ENCODE measurements at places on chromosomes 11 and 22.

- no peak for DNase-seq
Measured at GRCh38 chr11:114604179-114604813, 8.7 kb upstream of the NXPE4 start.

DNA sequence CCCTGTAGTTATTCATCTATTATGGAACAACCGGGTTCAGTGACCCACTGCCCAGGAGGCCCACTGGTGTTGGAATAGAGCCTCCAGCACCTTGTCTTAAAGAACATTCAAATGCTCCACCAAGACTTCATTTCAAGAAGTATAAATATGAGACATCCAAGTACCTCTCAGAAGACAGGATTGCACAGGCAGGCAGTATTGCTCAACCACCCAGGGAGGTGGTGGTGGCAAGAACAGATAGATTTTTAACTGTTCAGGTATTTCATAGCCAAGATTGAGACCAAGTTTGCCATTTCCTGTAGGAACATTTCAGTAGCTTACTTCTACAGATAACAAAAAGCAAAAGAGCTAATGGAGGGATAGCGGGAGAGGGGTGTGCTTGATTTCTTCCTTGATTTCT is 78.7 kb downstream of the COMMD9 start:
- DNase-seq, result no peak

GRCh38 chr11:75428281-75428724 is 4.7 kb downstream of the KLHL35 start:
- DNase-seq, result peak; percentile 75

- DNase-seq, result no peak
Measured at GRCh38 chr11:66957971-66958231, 282 bp downstream of the PC start.

DNA sequence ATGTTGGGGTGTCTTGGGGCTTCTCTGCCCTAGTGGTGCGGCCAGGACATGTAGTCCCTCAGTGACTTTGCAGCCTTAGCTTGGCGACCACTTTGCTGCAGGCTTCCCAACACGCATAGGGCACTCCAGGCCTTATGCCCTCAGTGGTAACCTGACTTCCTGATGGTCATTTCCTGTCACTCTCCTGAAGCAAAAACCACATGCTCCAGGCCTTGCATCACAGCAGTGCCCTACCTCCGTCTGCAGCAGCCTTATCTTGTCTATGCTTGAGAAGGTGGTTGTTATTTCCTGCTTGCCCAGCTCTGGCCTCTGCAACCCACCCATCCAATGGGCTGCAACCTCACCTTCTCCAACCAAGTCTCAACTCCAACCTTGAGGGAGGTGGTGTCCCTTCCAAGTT is 33.4 kb upstream of the PISD start:
- no peak for DNase-seq

GRCh38 chr11:111046291-111046690 is 199.2 kb upstream of the POU2AF2 start:
- DNase-seq, result no peak

GRCh38 chr22:30712094-30712493 is 17.4 kb downstream of the OSBP2 start:
- no peak for DNase-seq

DNA sequence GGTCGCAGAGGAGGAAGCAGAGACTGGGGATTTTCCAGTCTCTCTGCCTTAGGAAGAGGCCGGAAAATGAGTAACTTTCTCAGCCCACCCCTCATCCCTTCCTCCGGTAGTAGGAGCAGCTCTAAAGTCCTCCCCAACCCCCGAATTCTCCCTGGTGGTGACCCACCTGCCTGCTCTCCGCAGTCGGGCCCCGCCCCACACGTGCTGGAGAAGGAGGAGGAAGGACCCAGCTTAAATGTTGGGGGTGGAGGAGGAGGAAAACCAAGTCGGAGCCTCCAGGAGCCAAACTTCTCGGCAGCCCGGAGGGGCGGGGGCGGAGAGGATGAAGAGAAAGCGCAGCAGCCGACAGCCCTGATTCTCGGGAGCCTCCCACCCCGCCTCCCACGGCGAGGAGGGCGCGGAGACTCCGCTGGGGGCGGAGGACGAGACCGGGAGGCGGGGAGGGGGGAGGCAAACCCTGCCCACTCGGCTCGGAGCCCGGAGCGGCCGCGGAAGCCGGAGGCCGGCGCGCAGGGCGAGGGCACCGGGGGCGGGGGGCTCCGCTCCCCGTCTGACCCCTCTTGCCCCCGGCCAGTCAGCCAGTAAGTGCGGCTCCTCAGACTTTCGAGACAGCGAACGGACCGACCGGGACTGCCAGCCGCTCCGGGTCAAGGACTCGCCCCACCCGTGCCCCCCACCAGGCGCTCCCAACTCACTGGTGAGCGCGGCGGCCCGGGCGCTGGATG is at the start of gene TPBGL:
Gene TPBGL, plus strand, starts transcription at position 464 of the 725 bp plus-strand sequence. CDS start 276 bp downstream, outside the sequence.
- DNase-seq, result no peak

GRCh38 chr11:83979593-83979992 is 693.4 kb upstream of the CCDC90B start:
- no peak for DNase-seq

DNA sequence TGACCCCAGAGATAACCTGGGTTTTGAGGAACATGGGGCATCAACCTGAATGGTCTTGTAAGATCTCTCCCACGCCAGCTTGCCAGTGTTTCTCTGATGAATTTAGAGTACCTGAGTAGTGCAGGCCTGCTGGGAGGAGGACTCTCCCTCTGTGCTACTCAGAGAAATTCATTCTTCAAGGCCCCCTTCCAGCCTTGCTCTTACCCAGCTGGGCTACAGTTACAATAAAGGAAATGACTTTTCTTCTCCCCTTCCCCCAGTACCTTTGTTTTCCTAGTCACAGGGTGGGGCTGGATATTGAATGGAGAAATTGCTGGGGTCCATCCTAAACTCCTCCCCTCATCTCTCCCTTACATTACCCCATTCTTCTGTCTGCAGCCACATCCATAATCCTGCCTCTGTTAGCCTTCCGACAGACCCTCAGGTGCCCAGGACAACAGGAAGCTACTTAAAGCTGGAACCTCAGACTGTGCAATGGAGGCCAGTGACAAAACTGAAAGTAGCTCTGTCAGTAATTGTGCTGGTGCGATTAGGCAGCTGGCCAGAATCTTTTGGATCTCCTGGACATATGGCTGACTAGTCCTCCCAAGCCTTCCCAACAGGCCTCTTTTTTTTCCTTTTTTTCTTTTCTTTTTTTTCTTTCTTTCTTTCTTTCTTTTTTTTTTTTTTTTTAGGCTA is 17.4 kb downstream of the LIMK2 start:
- DNase-seq, result no peak

- DNase-seq, result no peak
Measured at GRCh38 chr11:88157370-88157769, 17.9 kb downstream of the RAB38 start.

- DNase-seq, result no peak
Measured at GRCh38 chr11:70900540-70900939, 351.8 kb downstream of the SHANK2 start.

GRCh38 chr11:131408025-131408640 is 37.7 kb downstream of the NTM start:
- peak; percentile 23 for DNase-seq

GRCh38 chr11:111367411-111368284 is 11.4 kb downstream of the POU2AF1 start:
- no peak for DNase-seq

- no peak for DNase-seq
Measured at GRCh38 chr11:129375751-129376657, at the start of gene BARX2. TSS of gene BARX2 (plus strand) at chr11:129375848. CDS start at chr11:129376036, 188 bp downstream.

DNA sequence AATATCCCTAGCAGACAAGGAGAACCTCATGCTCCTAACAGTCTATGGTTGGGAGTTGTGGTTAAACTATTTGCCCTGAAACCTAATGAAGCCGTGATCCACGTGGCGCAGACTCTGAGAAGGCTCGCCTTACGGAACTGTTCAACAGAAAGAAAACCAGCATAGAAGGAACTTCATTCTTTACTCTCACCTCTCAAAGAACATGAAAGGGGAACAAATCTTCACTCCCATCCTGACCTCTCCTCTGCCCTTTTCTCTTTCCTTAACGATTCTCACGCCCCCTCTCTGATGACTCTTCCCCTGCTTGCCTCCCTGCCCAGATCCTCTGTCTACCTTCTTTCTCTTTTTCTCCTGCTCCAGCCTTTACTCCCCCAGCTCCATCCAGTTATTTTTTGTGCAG is 54.2 kb downstream of the IRAG1 start:
- DNase-seq, result no peak

- DNase-seq, result no peak
Measured at GRCh38 chr11:14860511-14860910, 31.5 kb downstream of the CYP2R1 start.

DNA sequence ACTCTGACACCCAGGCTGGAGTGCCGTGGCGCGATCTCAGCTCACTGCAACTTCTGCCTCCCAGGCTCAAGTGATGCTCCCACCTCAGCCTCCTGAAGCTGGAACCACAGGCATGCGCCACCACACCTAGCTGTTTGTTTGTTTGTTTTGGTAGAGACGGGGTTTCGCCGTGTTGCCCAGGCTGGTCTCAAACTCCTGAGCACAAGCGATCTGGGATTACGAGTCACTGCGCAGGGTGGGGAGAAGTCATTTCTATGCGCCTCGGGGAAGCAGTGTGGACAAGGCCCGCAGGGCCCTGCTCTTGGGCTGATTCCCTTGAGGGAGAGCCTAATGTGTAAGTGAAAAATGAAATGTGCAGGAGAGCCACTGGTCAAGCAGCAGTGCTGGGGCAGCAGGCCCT is 19.6 kb upstream of the SEPTIN5 start:
- DNase-seq, result no peak

DNA sequence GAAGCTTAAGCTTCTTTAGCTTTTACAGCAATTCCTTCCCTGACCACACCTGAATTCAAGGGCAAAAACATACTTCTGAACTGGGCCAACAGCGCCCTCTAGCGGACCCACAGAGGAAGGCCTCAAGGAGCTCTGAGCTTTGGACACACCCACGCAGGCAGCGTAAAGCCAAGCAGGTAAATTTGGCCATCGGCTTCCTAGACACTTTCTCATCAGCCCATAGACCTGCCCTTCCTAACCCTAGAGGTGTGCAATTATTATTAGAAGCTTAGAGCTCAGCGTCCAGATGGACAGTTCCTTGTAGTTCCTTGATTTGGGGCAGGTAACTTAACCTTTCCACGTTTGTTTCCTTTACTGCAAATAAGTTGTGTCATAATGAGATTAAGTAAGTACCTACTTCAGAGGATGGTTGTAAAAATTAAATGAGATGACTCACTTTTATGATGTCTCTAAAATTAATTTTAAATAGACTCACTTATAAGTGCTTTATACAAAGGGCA is 25.7 kb upstream of the HMGXB4 start:
- DNase-seq, result peak; percentile 55

- no peak for DNase-seq
Measured at GRCh38 chr11:107623183-107623582, 32.2 kb downstream of the ELMOD1 start.

DNA sequence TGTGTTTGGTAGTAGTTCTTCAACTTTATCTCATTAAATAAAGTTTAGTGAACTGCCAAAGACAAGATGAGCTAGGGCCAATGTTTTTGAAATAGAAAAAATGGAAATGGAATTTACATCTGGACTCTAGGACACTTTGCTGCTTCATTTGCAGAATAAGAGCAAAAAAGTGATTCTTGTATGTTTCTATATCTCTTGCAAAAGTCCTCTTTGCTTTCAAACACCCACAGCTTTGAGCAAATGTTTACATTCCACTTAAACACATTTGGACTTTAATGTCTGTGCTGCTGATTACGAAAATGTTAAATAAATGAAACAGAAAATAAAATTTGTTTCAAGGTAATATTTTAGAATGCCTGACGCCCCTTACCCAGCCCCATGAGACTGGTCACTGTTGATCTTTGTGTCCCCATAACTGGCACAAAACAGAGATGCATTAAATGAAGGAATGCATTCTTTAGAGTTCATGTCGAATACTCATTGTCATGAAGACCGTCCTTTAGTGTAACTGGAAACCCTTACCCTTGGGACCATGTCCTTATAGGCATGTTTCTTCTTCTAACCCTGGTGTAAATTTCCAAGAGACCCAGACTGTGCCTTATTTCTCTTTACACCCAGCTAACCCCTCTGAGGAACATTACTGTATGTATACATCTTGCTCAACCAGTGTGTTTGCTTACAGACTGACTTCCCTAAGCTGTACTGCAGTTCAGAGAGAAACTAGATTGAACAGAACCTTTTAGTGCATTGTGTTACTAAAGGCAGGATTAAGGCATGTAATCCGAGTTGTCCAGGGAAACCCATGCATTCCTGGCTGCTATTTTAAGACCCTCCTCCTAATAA is 199.7 kb downstream of the NAV2 start:
- DNase-seq, result no peak

- no peak for DNase-seq
Measured at GRCh38 chr22:49303781-49304461, 523.8 kb downstream of the BRD1 start.

GRCh38 chr11:70507466-70508230 is 109.3 kb downstream of the CTTN start:
- no peak for DNase-seq
